ENCODE measurements at places on chromosomes 7 and 10.

GRCh38 chr10:48749254-48749787 is 64.6 kb downstream of the WDFY4 start:
- DNase-seq: no peak

- DNase-seq: no peak
Measured at GRCh38 chr10:78178940-78179339, 145.3 kb downstream of the RPS24 start.

GRCh38 chr7:157692460-157693011 is 355.7 kb downstream of the DNAJB6 start:
- no peak for DNase-seq

DNA sequence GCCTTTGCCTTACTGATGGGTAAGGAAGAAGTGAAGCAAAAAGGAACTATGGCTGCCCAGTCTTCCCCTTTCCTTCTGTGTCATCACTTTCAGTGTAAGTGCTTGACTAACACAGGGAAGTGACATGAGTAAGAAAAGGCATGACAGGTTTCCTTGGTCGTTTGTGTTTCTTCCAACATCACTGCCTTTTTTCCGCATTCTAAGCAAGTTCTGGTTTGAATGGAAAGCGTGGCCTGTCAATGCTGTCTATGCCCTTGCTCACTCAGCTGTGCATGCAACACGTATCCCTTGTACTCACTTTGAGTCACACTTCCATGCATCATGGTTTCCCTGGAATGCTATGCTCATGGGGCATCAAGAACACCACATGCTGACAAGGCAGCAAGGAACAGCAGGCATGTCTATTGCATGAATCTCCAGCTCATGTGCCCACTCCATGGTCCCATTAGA is 111.8 kb downstream of the OAT start:
- DNase-seq: no peak

DNA sequence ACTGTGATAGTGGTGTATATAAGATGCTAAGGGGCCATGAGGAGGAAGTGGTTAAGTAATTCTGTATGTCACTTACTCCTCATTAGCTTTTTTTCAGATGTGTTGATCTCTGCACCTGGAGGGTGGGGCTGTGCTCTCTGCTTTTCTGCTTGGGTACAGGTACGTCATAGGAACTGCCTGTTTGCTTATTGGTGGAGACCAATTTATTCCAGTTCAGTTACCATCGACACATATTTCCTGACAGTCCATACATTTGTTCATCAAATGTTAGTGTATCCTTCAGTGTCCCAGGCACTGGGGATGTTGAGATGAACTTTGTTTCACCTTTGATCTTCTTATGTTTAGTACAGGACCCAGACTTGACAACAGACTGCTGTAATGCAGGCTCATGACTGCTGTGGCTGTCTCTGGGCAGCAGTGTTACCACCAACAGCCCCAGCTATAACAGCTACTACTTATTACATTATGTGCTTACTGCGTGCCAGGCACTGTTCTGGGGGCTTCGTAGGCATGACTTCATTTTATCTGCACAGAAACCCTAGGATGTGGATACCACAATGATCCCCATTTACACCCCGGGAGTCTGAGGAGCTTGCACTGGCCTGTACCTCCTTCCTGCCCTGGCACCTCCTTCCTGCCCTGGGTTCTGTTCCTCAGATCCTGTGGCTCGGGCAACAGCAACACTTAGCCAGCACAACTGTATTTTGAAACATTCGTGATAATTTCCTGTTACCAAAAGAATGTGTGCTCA is 87.4 kb downstream of the BUB3 start:
- peak; percentile 12 for DNase-seq

- DNase-seq: no peak
Measured at GRCh38 chr7:36545291-36545690, 155.6 kb downstream of the ANLN start.

- DNase-seq: no peak
Measured at GRCh38 chr7:158001621-158002320, 585.9 kb downstream of the PTPRN2 start.

DNA sequence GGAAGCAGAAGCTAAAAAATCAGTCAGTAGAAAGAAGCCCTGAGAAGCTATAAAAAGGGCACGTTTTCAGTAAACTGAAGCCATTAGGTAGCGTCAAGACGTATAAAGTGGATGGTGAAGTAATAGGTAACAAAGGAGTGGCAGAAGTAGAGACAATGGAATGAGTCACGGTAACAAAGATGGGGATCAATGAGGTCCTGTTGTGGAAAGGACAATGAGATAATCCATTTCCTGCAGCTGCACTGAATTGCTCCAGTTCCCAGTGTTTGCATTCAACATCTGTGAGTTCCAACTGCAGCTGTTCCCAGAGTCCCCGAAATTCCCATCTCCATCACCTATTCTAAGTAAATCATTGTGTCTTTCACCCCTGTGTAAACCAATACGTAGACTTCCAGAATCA is 4.8 kb upstream of the HYCC1 start:
- no peak for DNase-seq

DNA sequence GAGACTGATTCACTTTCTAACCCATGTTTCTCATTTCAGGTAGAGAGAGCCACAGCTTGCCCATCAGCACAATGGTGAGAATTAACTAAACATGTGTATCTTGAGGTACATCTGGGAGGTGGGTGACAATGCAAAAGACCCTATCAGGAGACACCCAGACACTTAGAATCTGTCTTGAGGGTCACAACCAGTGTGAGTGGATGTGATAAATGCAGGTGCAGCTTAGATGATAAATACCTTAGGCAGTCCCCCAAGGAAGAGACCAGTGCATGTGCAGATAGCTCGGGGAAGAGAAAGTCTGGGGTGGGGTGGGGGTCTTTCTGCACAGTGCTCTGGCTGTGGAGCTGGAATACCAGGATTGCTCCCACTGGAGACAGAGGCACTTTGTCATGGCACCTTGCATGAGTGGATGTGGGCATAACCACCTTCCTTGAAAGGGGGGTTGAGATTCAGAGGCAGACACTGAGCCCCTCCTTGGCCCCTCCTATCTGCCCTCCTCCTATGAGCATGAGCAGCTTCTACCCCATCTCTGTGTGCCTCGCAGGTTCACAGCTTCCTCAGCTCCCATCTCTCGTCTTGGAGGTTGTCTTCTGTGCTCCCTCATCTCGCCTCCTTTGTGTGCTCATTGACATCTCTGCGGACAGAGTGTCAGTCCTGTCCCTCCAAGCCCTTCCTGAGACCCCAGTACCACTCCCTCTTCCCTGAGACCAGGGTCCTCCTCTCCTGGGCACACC is 349.8 kb downstream of the TCERG1L start:
- no peak for DNase-seq

GRCh38 chr7:94052398-94053180 is 48.4 kb upstream of the BET1 start:
- DNase-seq: no peak

- DNase-seq: no peak
Measured at GRCh38 chr7:121449329-121449728, 53.2 kb upstream of the FAM3C start.

- DNase-seq: no peak
Measured at GRCh38 chr7:54838175-54838910, 79.3 kb upstream of the SEC61G start.

DNA sequence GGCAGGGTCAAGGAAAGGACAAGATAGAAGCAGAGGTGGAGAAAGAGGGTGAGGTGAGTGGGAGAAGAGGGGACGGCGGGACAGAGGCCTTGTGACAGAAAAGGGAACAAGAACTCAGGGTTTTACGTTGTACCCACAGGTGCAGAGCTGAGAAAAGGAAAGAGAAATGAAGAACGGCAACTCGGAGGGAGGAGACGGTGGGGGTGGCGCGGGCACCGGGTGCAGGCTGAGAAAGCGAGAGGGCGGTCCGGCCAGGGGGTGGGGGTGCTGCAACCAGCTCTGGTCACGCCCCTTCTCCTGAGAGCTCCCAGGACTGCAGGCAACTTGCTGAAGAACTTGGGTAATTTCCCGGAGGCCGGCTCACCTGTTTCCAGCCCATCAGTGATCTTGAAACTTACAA is 65.3 kb downstream of the CARD11 start:
- DNase-seq: peak; percentile 38

DNA sequence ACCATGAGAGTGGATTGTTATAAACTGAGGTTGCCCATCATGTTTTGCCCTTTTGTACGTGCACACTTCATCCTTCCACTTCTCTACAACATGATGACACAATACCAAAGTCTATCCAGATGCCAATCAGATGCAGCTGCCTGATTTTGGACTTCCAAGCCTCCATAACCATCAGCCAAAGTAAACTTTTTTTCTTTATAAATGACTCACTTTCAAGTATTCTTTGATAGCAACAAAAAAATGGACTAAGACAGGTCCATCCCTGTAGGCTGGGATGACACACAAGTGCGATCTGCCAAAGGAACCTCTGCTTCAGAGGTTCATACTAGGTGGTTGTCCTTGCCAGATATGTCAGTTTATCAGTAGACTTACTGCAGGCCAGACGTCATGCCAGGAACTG is 320.2 kb upstream of the FZD1 start:
- no peak for DNase-seq

DNA sequence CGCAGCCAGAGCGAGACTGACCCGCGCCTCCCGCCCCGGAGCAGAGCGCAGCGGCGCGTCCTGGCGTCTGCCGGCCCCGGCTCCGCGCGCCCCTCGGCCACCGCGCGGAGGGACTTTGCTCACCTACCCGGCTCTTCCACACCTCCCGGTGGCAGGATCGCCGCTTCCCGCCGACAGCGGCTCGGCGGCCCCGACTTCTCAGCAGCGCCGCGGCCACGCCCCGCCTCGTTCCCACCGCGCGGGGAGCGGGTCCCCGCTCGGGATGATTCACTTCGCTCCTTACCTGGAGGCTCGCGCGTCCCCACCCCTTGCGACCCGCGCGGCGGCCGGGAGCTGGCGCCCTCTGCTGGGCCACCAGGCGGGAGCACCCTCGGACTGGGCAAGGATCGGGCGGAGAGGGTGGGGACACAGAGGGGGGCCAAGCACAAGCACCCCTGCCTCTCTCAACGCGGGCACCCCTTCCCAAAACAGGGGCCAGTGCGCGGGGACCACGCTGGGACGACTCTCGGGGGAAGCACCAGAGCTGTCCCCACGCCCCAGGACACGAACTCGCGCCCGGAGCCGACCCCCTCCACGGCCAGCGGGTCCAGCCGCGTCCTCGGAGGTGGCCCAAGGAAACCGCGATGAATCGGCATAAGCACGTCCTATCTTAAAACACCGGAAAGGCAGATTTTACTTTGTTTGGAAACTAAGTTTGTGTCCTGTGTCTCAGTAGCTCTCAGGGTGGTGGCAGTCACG is 101.0 kb upstream of the SVIL start:
- DNase-seq: peak; percentile 72

GRCh38 chr10:97307866-97308780 is 10.9 kb upstream of the FRAT1 start:
- no peak for DNase-seq

DNA sequence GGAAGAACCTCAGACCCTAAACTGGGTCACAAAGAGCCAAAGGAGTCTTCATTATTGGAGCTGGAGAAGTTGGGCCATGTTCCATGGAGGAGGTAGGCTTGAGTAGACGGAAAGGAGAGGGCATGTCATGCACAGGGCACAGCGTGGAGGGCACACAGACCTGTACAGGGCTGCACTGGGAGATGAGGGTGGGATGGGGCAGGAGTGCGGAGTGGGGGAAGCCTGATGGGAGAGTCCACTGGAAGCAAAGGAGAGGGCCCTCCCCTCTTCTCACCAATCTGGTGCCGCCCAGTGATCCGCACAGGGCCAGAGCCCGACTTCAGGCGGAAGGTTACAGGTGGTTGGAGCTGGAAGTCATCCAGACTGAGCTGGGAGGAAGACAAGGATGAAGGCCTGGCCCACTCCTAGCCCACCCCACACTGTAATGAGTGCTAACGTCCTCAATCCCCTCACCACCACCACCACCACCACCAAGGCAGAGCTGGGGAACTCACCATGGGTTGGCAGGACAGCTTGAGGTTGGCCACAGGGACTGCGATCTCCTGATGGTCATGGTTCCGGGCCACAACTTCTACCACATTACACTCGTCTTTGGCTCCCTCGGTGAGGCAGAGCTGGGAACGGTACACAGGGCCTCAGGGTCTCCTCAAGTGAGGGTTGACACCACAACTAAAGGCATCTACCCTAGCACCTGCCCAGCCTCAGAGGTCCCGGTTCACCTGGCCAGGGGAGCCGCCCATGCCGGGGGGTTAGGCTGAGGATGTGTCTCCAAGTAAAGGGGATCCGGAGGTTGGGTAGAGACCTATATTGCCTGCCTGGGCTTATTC is 1.0 kb downstream of the NPM3 start:
- no peak for DNase-seq

DNA sequence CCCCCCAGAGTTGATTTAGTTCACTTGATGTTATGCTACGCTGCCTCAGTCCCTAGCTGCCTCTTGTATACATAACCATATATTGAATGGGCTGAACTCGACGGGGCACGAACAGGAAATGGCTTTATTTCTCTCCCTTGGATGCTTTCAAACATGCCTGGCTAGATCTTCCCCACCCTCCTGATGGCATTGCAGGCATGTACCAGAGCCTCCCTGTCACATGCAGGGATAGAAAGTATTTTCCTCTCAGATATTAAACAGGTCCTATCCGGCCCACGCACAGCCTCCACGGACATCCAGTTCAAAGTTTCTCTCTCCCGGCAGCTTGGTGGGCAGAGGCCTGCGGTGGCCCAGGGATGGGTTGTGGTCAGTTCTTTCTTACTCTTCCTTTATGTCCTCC is 422.1 kb downstream of the RPS24 start:
- no peak for DNase-seq

- no peak for DNase-seq
Measured at GRCh38 chr7:116671681-116672595, at the start of gene MET. Gene MET, plus strand, starts transcription at chr7:116672196. Its CDS starts 26,889 bp downstream, at chr7:116699085.

DNA sequence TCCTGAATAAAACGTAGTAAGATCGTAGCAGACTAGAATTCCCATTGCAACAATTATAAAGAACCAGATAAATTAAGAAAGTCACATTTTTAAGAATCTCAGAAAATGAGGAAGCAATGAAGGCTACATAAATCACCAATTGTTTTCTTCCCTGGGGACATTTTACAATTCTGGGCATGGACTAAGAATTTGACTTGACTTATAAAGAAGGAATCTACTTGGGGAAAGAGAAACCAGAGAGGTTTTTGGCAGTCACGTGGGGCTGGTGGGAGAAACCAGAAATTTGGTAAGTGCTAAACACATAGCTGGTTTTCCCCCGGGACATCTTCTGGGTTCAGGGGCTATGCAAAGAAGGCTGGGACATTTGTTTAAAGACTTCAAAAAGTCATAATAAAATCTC is 109.8 kb upstream of the IL6 start:
- DNase-seq: no peak

GRCh38 chr10:571688-572451 is 117.6 kb downstream of the DIP2C start:
- DNase-seq: no peak
